Fibroblast of skin of back (primary cell): ENCODE measurements at places on chromosomes 1 and 21.
A peak's percentile ranks its signal among the peaks of the same experiment; 100 is the strongest.

GRCh38 chr1:33914531-33914930 is 50.7 kb downstream of the HMGB4 start:
- DNase-seq, result no peak

GRCh38 chr1:83017276-83017675 is 981.7 kb downstream of the TTLL7 start:
- no peak for DNase-seq

GRCh38 chr1:206935491-206936067 is 10.7 kb downstream of the PIGR start:
- DNase-seq, result peak; percentile 30

DNA sequence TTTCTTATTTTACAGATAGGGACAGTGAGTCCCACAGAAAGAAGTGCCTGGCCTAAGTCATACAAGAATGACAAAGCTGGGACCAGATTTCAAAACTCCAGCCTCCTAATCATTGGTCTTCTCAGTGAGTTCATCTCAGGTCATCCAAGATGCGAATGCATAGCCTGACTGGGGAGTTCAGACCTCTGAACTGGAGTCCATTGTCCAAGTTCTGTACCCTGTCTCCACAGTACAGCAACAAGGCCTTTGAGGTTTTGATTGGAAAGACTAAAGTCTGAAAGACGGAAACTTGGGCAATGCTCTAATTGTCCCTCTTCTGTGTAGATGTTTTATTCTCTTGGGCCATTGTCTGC is 62.0 kb downstream of the TNN start:
- DNase-seq, result no peak

DNA sequence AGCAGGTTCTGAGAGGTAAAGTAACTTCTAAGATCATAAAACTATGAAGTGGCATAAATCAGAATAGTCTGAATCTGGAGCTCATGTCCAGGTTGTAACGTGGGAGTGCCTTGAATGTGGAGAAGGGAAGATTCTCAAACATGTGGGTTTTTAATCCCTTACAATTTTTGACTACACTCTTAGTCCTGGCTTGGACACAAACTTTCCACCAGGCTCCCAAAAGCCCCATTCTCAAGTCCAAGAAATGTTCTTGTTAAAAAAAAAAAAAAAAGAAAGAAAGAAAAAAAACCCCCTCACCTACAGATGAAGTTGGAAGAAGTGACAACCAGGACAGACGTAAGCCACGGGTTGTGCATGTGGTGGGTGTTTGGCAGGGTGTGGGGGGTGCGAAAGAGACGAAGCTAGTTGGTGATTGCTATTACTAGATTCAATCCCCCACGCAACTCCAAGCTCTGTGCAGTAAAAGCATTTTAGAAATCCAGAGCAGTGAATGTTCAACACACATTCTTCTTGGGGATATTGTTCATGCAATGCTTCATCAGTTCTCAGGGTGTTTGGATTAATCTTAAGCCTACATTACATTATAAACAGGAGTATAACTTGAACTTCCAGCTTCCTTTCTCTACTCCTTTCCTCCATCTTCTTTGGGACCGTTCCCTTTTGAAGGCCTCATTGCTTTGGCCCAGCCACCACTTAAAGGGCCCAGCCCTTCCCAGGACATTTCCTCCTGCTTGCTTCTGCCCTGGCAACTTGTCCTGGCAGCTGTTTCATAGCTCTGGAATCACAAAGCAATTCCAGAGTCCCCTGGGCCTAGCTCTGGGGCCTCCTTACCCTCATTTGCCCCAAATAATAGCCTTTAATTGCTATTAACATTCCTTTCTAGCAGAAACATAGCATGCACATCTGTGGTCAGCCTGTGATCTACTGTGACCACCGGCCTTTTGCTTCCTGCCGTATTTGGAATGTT is 41.8 kb downstream of the PHC2 start:
- DNase-seq, result peak; percentile 87

DNA sequence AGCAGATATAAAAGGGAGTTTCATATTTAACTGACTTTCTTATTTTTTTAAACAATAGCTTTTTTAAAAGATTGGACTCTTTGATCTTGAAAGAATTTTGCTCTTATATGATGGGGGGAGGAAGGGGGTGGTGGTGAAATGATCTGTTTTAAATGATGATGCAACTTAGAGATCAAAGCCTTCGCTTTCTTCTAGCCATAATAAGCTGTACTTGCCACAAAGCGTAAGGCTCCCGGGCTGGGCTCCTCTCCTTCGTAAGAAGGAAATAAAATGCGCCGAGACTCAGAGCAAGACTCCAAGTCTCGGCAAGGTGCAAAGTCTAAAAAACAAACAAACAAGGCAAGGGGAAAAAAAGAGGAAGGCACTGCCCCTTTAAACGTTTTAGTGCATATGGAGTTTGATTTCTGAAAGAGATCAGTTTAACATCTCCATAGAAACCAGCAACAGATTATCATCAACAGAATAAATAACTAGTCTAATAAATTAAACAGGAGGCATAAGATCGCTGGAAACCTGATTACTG is 3.3 kb downstream of the CASZ1 start:
- DNase-seq, result no peak

DNA sequence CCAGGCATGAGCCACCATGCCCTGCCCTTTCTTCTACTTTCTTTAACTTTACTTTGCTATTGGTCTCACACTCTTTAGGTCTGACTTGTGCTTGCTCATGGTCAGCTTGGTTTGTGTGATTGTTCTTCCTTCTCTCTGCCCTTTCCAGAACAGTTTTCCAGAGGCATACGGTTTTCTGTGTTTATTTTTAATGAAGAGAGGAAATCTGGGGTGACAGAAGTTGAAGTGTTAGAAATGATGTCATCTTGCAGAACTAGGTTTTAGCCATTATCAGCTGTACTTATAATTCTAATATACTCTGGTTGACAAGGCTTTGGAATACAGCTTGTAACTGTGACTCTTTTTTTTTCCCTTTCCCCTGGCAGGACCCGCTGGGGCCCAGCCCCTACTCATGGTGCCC is 14.4 kb downstream of the AGO3 start:
- DNase-seq, result no peak

GRCh38 chr1:10457875-10458274 is 8.0 kb downstream of the CORT start:
- DNase-seq, result no peak

GRCh38 chr1:198352975-198353695 is 187.3 kb downstream of the ATP6V1G3 start:
- no peak for DNase-seq

GRCh38 chr21:28106370-28106890 is 886.2 kb downstream of the LTN1 start:
- no peak for DNase-seq

- no peak for DNase-seq
These were observed 50.1 kb downstream of the HLX start for GRCh38 chr1:220929304-220929703.

DNA sequence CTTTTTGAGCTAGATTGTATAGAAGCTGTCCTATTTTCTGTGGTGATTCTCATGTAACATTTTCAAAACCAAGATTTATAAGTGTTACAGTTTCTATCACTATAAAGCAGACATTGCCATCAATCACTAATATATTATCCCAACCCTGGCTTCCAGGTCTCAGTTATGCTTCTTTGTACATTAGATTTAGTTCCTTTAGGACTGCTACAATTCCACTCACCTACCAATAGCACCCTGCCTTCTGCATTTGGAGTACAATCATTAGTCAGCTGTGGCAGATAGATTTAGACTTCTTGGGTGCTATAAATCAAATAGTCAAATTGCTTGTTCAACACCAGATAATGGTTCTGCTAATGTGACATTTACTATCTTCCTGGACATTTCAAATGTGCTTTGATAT is 281.6 kb downstream of the BRINP3 start:
- no peak for DNase-seq

GRCh38 chr1:46757956-46758528 is 39.1 kb upstream of the EFCAB14 start:
- DNase-seq, result no peak

DNA sequence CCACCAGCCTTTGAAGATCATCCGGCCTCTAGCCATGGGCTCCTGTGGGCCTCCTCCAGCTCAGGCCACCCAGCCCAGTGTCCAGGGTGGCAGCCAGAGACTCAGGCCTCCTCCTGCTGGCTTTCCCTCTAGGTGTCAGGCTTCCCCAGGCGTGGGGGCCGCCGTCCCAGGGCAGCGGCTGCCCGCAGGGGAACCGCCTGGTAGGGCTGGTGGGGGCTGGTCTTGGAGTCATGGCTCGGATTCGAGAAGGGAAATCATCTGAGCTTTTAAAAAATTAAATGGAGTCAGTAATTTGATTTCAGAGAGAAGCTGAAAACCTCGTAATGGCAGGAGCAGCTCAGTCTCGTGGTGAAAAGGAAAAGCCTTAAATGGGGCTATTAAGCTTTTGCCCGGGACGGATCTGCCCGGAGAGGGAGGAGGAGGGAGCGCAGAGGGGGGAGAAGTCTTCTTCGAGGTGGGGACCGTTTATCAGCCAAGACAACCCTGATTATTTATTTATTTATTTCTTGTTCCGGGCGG is 66.4 kb upstream of the TARDBP start:
- DNase-seq, result no peak

DNA sequence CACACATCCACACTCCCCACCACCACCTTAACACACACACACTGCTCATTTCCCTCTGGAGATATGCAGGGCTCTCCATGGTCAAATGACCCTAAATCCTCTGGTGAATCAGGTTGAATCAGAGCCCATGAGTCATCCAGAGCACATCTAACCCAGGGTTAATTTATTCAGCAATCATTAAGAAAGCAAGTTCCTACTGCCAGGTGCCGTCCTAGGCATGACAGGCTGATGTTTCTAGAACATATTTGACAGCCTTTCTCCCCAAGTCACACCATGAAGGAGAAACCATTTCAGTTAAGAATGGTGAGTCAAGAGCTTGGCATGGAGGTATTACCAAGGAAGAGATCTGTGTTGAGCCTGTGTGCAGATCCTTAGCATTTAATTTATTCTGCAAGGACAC is 194.3 kb upstream of the CAMK1G start:
- peak; percentile 89 for DNase-seq

DNA sequence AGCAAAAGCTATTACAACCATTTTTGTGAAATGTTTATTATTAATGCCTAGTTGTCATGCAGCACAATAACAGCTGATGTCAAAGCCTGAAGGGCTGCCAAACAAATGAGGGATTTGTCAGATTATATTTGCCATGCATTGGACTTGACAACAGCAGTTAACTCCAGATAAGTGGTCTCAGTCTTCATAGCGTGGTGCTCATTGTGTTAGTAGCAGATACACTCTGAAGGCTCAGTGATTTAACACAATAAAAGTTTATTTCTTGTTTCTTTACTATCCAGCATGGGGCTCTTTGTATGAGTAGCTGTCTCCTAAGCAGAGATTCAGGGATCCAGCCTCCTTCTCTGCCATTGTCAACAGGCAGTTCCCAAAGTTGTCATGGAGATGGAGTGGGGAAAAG is 76.0 kb upstream of the PTGFRN start:
- DNase-seq, result no peak

- no peak for DNase-seq
These were observed 975.0 kb upstream of the NCAM2 start for GRCh38 chr21:20023193-20023592.

DNA sequence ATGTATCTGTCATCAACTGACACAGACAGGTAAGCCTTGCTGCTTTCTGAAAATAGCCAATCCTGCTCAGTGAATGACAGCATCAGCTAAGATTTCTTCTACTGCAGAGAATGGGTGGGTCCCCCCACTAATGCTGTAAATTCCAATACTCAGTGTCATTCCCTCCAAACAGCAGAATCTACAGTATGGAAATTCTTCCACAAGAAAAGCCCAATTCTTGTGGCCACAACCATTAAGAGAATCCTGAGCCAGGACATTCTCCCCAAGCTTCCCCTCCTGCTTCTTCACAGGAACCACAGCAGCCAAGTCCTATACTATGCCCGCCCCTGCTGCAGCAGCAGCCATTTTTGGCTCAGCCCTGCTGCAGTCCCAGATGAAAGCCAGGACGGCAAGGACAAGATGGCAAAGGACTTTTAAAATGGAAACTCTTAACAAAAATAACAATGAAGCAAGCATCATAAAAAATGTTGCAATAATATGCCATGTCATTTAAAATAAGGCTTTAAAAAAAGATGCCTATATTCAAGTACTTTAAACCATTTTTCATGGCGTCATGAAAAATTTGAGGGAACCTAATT is 26.8 kb downstream of the EIF4G3 start:
- peak; percentile 99 for DNase-seq
